NCI-H1105 (cell line): ENCODE measurements at places on chromosomes 2 and 18.

DNA sequence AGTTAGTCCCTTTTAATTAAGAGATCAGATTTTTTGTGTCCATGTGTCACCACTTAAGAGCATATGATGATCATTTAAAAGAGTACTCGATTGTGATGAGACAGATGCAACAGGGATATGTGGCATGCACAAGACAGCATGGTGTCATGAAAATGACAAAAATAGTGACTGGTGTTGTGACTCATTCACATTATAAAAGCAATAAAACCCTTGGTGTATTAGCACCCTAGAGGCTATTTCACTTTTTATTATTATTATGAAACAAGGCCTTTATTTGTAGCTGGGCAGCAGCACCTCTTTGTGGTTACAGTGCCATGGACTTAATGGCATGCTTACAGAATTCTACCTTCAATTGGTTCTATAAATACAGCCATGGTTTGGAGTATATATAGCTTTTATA is 1296.0 kb upstream of the ZEB2 start:
- DNase-seq = no peak

- DNase-seq = no peak
Measured at GRCh38 chr2:169034256-169034655, 3.1 kb upstream of the ABCB11 start.

DNA sequence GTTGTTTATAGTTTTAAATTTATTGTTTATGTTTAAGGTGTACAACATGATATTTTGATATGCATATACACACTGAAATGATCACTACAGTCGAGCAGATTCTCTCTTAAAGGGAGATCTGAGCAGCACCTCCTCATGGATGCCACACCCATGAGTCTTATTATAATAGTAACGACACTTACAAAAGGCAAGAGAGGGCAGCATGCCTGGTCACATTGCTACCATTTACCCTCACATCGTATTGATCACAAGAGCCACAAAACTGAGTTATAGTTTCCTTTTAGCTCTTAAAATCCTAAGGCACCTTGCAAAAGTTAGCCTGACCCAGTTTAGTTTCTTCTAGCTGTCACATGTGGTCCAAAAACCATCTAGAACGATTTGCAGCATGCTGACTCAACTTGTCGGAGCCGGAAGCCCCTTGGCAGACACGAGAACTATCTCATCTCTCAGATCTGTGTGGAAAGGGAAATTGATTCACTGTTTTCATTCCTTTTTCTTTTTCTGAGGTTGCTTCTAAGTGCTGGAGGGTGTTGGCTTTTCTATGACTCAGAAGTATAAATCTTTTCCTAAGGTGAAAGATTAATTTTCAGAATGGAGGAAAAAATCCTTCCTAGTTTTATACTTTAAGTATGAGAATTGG is 85.3 kb downstream of the CDC42EP3 start:
- DNase-seq = no peak

GRCh38 chr2:53473775-53474311 is 293.8 kb upstream of the CHAC2 start:
- DNase-seq = no peak
